H7 (cell line): ENCODE measurements at places on chromosomes 3 and 15. TPM values are rescaled to one million over a fixed set of nuclear protein-coding genes. Genes with fewer than 3 reads are reported as not detected.

- no peak for DNase-seq
Measured at GRCh38 chr3:67291287-67292252, 293.5 kb downstream of the KBTBD8 start.

DNA sequence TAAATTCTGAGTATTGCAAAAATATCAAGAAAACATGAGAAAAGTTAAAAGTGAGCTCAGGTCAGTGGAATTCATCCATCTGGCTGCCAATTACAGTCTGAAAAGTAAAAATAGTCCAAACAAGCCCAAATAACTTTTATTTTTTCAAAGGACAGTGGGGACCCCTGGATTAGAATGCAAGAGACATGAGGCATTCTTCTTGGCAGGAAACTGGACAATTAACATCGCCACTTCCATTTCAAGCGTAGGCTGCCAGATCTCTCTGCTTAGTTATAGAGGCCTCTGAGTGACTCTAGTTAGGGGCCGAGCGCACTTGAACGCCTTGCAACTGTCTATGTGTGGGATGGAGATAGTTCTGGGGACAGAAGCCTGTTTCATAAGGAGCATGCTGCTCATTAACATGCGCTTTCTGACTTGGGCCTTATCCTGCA, 189.1 kb downstream of the GHSR start:
- DNase-seq, result no peak

DNA sequence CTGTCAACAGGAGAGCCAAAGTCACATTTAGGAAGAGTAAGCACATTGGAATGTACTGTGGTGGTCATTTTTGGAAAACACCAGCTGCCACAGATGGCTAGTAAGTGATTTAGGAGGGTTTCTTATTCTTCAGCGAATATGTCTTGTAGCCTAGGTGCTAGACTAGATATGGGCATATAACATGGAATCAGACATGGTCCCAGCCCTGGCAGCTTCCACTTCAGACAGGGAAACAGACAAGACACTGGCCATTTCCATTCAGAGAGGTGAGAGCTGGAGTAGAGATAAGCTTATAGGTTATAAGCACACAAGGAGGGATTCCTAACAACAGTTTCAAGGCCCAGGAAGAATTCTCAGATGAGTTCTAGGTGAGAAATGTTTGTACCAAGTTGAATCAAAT, 28.2 kb upstream of the BFSP2 start:
- DNase-seq, result no peak

Gene ANKRD34C
- not detected in 2 replicates for total RNA-seq
